Right renal pelvis (tissue), 4 donors: ENCODE measurements at places on chromosomes 5 and 9. TPM values are rescaled to one million over a fixed set of nuclear protein-coding genes. Genes with fewer than 3 reads are reported as not detected.

RMRP gene
- polyA plus RNA-seq, result not detected

SHISAL2B gene
- polyA plus RNA-seq, result not detected

GRCh38 chr5:120805131-120805530 lies 341.0 kb downstream of the PRR16 start:
- no peak for DNase-seq

DIPK1B gene
- 47.3 TPM for polyA plus RNA-seq

- no peak for DNase-seq
Measured at GRCh38 chr5:54902791-54903473, 82.5 kb downstream of the ESM1 start.

TXN gene
- 236 TPM for polyA plus RNA-seq

DNA sequence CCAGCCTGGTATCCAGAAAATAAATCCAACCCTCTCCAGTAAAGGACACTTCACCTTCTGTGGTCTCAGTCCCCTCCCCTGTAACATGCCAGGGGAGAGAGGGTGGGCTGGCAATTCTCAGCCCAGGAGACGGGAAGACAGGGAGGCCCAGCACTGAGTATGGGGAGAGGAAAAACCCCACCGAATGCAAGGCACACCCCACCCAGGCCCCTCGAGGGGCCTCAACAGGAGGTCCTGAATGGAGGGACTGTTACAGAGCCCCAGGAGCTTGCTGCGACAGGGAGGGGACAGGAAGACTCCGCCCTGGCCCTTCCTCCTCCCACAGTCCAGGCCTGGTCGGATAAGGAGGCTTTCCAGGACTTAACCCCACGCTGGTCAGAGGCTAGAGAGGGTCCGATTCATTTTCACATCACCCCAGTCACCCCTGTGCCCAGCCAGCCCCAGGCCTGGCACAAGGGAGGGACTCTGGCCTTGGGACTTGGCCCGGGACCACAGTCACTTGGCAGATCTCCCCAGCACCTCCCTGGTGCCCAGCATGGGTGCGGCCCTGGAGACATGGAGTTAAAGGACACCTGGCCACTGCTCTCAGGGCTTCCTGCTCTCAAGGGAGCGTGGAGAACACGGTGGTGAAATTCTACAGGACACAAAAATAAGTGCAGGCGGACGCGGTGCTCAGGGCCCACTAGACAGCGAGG lies 44.9 kb upstream of the STXBP1 start:
- DNase-seq, result no peak

F2RL2 gene
- polyA plus RNA-seq, result 0.35 TPM

DNA sequence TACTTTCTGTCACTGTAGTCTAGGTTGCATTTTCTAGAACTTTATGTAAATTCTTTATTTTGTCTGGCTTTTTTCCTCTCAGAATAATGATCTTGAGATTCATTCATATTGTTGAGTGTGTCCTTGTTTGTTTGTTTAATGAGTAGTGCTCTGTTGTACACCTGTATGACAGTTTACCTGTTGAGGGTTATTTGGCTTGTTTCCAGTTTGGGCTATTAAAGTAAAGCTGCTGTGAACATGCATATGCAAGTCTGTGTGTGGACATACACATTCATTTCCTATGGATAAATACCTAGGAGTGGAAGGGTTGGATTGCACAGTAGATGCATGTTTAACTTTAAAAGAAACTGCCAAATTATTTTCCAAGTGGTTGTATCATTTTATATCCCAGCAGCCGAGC lies 30.4 kb downstream of the MVB12B start:
- DNase-seq, result no peak

FYB1 gene
- 4.3 TPM for polyA plus RNA-seq
